ENCODE measurements at places on chromosomes 7 and 10.

DNA sequence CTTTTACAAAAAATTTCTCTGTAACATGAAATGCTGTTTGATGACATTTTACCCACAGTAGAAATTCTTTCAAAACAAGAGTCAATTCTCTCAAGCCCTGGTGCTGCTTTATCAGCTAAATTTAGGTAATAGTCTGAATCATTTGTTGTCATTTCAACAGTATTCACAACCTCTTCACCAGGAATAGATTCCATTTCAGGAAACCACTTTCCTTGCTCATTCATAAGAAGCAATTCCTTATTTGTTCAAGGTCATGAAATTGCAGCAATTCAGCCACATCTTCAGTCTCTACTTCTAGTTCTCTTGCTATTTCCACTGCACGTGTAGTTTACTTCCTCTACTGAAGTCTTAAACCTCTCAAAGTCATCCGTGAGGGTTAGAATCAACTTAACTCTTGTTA, 14.1 kb downstream of the STAG3 start:
- DNase-seq = no peak

DNA sequence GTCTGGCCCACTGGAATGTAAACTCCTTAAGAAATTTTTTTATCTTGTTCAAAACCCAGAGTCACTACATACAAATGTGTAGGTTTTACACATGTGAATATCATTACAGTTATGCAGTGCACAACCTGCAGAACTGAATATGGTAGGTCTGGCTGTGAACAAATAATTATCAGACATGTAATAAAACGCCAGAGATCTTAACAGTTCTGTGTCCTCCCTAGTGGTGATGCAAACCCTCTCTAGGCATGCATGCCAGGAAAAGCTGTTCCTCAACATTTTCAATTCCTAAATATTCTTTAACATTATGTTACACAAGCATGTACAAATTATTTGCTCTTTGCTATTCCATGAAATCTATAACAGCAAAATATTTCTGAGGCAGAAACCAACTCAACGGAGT, 124.6 kb downstream of the IMMP2L start:
- DNase-seq = no peak

DNA sequence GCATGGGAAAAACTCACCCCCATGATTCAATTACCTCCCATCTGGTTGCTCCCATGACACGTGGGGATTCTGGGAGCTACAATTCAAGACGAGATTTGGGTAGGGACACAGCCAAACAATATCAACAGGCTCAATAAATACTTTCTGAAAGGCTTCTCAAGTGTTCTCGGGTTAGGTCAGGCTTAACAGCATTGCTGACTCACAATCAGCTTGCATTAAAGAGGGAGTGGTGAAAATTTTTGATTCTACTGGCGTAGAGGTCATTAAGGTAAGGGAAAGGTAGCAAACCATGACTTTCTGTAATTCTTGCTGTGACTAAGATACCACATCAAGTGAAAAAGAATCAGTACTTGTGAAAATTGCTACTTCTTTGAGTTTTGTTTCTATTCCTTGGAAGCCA, 126.4 kb downstream of the JCAD start:
- DNase-seq = no peak

DNA sequence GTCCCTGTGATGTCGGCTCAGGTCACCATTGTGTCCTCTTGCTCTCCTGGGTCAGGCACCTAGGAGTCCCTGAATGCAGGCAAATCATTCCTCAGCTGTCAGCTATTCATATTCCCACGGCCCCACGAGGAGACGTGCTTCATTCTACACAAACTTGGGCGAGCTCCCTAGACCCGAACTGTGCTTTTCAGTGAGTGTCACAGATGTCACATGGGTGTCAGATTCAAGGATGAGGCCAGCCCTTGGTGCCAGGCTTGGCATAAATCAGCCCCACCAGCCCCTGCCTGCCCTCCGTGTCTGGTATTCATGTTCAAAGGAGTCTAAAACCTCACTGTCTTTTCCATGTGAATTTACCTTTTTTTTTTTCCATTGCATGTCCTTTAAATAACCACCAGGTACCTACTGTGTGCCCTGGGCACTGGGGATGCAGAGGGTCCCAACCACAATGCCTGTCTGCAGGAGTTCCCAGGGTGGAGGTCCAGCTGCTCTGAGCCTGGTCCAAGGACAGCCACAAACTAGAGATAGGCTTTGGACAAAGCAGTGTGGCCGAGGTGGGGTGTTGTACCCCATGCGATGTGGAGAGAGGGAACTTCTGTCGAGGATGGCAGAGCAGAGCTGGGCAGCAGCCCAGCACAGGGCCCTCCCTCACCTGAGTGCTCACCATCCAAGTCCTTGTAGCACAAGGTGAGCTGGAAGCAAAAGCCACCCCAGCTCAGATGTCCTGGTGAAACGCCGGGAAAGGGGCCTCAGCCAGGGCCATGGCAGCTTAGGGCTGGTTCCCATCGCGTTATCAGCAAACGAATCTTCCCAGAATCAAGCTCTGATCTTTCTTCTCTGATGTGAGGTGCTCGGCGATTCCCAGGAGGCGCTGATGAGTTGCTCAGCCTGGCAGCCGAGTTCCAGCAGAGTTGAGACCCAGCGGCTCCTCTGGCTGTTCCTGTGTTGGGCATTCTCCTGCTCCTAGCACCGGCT, 611.9 kb downstream of the PTPRN2 start:
- DNase-seq = no peak

DNA sequence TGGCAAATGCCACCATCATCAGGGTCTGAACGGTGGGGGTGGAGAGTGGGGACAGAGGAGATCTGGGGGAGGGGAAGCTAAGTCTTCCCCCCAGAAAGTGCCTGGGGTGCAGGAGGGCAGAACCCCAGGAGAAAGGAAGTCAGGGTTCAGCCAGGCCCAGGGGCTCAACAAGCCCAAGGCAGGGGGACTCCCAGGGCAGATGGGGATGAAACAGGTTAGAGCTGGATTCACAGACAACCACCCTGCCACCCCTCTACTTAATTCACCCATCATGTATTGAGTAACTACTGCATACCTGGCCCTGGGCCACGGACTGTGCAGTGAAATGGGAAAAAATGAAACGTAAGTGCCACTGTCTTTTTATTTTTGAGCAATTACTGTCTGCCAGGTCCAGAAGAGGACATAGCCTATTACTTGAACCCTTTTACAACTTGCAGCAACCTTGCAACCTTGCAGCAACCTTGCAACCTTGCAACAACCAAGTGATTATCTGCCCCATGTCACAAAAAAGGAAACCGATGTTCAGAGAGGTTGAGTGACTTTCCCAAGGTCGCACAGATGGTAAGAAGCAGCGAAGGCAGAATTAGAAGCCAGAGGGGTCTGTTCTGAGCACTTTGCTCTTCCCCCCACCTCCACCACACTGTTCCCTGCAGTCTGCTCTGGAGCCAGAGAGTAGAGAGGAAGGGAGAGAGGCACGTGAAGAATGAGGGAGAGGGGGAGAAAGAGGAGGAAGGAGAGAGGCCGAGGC, 4.8 kb downstream of the ELN start:
- DNase-seq = no peak

- DNase-seq = no peak
These were observed 81.2 kb downstream of the CTBP2 start for GRCh38 chr10:125079091-125079600.

DNA sequence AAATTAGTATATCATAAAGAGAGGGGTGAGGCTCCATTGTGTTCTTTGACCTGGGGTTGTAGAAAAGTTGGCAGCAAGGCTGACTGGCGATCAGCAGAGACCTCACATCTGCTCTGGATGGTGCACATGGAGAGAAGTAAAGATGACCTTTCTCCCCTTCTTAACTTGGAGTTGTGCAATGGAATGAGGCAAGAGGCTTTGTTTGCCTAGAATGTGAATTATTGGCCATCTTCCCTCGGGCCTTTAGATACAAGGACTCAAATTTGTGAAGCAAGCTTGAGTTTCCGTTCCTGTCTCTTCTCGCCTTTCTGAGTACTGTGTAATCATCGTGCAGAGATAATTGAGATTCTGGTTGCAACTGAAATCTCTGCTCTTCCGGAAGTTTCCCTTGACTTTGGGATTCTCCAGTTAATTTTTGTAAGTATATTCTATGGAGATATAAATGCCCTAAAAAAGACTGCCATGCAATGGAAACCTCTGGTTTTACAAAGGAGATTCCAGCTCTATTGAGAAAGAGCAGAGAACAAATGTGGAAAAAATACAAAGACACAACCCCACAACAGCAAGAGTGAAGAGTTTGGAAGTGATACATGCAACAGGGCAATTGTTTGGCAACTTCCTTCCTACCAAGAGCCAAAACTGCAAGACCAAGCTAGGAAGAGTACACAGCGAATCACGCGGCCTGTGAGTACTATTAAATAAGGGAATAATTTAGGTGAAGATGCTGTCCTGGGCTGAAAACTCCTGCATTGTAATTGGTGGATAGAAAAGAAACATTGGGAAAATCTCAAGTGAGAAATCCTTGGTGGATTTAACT, 542.3 kb upstream of the NRP1 start:
- no peak for DNase-seq

DNA sequence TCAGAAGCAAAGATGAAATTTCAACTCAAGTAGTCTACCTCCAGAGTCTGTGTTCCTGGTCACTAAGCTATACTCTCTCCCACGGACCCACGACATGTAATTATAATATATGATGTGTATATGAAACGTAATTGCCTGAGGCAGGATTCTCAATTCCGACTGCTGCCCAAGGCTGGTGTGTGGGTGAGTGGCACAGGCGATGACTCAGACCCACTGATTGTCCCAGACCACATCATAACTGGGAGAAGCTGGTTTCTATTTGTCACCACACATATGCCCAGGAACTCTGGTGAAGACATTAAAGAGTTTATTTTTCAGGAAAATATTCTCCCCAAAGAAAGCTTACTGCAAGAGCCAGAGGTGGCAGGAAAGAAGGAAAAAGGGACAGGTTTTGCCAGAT, 219.3 kb downstream of the JAZF1 start:
- no peak for DNase-seq
